ENCODE measurements at places on chromosomes 7 and 10.

- DNase-seq: no peak
Measured at GRCh38 chr7:21908746-21909145, 37.0 kb downstream of the CDCA7L start.

DNA sequence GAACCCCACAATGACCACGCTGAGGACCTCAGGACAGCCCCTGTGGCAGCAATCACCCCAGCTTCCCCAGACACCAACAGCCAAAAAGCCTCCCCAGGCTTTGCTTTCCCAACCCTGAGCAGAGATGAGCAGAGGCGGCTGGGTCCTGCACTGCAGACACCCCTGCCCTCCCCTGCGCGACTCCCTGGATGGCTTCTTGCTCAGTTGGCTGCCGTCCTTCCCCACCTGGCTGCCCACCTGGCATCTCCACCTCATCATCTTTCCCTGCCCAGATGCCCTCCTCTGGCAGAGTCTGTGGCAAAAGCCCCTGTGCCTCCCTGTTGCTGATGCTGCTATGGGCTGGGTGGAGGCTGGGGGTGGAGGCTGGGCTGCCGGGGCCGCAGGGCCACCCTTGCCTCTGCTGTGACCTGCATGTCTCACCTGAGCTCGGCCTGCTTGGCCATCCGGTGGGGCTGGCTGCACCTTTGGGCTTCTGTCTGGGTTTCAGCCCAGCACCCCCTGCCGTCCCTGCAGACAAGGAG, 567.7 kb downstream of the TCERG1L start:
- no peak for DNase-seq

GRCh38 chr10:86103391-86104101, 263.0 kb downstream of the GRID1 start:
- no peak for DNase-seq

DNA sequence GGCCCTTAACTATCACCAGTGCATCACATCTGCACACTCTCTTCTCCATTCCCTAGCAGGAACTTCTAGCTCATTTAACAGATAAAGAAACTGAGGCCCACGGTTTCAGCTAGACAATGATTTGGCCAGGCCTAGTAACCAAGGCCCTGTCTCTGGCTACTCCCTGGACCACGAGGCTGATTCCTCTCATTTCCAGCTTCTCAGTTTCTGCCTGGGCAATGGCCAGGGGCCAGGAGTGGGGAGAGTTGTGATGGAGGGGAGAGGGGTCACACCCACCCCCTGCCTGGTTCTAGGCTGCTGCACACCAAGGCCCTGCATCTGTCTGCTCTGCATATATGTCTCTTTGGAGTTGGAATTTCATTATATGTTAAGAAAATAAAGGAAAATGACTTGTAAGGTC, 13.5 kb downstream of the AQP1 start:
- no peak for DNase-seq

GRCh38 chr7:50203521-50203920, 101.0 kb upstream of the IKZF1 start:
- DNase-seq: no peak

DNA sequence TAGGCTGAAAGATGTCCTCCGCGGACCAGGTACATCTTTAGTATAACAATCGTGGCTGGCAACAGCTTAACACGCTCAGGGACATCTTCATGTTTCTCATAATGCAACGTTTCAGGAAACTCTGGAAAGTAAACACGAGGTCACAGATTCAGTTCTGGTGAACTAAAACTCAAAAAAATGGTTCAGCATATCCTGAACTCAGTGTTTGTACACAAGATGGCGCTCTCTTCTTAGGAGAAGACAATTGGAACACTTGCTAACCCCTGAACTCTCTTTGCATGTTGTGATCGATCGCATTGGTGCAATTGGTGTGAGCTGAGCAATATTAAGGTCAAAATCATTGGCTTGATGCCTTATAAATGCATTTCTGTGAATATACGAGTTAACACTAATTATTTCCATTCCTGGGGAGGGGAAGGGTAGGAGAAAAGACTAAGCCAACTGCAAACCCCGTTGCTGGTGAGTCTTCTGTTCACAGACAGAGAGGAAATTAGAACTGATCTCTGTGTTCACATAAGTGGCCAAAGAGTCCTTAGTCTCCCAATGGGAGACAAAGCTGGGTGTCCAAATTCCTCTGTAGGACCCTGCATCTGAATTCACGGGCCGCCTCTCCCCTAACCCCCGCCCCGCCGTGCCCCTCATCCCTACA, 52.6 kb upstream of the FAM180A start:
- DNase-seq: peak; percentile 74

- DNase-seq: no peak
Measured at GRCh38 chr10:110158051-110159005, 49.1 kb upstream of the MXI1 start.

DNA sequence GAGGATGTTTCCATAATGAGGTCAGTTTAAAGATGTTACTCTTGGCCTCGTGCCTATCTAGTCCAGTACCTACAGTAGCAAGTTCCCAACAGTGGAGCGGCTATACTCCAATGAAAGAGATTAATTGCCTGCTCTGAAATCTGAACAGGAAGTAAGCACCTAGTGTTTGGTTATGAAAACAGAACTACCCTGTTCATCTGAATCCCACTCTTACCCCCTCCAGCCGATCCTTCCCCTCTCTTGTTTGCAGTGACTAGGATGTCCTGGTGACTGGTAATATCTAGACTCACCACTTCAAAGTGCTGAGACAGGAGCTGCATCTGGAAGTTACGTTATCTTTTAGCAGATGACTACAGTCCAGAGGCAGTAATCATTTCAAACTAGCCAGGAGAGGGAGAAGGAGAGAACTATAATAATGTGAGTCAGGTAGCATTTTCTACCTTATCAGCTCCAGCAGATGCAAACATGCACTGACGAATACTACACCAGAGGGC, 666.7 kb upstream of the NRP1 start:
- DNase-seq: no peak

- DNase-seq: no peak
Measured at GRCh38 chr7:7434329-7434728, 101.3 kb downstream of the COL28A1 start.

DNA sequence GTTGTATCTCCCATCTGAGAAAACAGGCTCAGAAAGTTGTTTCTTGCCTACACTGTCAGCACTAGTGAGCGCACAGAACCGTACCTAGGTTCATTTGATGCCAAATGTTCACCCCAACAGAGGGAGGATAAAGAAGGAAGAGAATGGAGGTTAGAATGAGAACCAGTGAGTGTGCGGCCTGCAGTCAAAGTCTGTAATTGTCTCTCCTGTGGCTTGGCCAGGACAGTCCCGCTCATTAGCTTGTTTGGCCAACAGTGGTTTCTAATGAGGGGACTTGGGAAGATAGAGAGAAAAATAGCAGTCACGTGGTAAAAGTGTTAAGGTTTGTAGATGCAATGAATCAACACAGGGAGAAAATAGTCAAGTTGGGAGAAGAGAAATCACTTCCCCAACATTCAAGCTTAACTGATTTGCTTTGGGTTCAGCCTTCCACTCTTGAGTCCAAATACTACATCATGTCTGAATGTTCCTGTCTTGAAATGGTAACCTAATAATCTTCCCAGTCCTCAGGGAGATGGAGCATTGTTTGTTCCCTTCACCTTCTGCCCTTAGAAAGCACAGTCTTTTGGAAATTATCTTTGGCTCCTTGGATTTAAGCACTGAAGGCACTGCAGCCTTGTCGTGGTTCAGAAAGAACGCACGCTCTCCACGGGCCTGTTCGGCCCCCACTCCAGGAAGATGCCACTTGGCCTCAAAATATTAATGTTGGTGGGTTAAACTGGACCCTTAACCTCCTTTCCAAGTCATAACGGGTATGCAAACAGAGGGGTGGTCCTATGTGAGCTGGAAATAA, 360.4 kb upstream of the ZNF32 start:
- DNase-seq: no peak

- no peak for DNase-seq
Measured at GRCh38 chr10:19800161-19800560, 16.1 kb upstream of the PLXDC2 start.

GRCh38 chr7:2928613-2929311, 84.7 kb upstream of the GNA12 start:
- DNase-seq: no peak

DNA sequence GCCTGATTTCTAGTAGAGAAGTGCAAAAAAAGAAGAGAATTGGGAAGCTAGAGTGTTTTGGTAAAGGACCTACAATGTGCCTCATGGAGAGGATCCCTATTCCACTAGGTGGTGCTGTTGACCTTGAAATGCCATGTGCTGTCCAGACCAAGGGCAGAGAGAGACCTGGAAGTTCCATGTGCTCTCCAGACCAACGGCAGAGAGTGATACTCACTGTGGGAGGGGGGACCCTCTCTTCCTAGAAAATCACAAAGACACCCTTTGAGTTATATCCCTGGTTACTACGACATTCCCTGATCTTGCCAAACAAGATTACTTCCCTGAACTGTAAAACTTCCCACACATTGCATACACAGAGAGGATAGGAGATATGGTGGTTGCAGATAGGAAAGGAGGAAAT, 212.7 kb upstream of the ZNF804B start:
- DNase-seq: peak; percentile 2

DNA sequence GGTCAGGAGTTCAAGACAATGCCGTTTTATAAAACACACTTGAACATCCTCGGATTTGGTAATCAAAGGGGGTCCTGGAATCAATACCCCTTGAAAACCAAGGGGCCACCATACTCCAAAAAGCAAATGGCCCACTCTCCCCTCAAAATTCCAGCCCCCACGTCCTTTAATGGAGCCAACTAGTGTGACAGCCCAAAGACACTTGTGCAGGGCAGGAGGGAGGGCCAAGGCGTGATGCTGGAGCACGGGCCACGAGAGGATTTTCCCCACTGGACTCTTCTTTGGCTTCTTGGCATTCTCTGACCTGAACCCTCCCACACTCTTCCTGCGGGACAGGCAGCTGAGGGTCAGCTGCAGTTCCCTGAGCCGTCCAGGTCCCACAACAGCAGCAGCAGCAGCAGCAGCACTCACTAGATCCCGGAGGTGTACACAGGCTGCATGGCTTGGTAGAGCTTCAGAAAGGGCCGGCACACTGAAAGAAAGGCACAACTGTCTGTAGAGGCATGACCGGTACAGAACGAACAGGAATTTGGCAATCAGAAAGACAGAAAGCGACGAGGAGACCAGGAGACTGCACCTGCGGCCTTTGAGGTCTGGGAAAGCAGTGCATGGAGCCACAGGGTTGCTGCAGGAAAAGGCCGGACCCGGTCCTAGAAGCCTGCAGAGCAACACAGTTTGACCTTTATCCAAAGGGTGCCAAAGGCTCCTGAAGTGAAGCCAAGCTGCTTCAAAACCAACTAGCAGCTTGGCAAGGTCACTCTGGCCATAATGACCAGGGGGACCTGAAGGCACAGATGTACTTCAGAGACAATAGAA, 168.2 kb downstream of the TNS3 start:
- DNase-seq: no peak

DNA sequence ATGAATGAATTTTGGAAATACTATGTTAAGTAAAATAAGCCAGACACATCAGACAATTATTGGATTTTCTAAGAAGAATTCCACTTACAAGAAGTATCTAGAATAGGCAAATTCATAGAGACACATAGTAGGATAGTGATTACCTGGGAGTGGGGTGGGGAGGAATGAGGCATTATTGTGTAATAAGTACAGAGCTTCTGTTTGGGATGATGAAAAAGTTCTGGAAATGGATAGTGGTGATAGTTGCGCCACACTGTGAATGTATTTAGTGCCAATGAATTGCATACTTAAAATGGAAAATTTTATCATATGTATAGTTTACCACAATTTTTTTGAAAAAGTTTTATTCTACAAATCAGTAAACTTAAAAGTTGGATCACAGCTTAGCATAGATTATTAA, 297.2 kb upstream of the KAT6B start:
- DNase-seq: no peak

GRCh38 chr10:68156373-68157185, 47.3 kb downstream of the MYPN start:
- DNase-seq: peak; percentile 70

- peak; percentile 48 for DNase-seq
Measured at GRCh38 chr7:142412551-142413193, 154.8 kb upstream of the PRSS58 start.

DNA sequence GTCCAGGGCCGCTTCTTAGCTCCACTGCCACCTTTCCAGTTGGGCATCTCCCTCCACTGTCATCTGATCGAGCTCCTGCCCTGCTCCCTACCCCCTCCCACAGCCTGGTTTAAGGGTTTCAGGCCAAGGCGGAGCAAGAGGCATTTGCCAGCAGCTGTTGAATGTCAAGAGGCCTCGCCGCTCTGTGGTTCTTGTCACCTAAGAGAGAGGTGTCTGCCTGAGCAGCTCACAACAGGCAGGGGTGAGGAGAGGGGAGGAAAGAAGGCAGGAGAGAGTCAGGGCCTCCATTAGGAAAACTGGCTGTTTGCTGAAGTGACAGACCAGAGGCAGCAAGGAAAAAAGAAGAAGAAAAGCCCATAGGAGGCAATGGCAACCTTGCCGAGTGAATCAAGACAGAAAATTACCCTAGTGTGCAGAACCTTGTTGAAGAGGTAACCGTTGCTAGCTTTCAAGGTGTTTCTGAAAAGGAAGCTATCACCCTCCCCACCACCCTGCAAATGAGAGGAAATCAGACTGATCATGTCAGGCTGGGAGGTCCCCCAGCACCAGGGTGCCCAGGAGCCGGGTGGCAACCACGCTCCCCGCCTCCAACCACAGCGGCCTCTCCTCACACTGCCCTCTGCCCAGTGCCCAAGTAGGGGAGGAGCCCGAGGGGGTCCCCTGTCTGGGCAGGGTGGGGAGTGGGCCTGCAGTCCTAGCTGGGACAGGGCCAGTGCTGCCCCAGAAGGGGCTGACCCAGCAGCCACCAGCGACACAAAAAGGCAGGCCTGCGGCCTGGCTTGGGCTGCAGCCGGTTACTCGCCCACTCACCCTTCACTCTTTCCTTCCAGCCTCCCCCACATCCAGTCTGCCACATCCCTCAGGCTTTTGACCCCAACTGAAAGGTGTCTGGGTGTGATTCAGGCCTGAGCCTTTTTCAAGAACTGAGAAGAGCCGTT, 7.1 kb downstream of the GATA3 start:
- peak; percentile 71 for DNase-seq

DNA sequence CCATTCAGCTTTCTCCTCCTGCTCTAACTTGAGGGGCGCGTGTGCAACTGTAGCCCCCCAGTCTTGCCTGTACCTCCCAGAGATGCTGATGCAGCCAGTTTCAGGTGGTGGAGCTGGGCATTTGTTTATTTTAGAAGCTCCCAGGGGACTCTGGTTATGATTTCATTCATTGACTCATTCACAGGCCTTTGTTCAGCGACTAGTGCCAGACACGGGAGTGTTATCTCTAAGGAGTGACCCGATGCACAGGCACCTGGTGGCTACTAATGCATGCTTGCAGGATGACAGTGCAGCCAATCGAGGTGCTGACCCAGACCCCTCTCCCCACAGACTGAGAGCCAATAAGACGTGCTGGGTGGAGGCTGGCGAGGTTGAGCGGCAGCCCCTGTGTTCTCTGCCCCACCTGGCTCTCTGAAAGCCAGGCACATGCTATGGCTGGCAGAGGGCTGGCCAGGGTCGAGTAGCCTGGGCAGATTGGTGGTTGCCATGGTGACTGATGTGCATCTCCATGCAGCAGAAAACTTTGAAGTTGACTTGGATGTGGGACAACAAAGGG, 19.7 kb upstream of the SLC18A2 start:
- no peak for DNase-seq

- DNase-seq: no peak
Measured at GRCh38 chr7:35258868-35259522, 5.1 kb upstream of the TBX20 start.
